ENCODE measurements at places on chromosomes 16 and 17.

DNA sequence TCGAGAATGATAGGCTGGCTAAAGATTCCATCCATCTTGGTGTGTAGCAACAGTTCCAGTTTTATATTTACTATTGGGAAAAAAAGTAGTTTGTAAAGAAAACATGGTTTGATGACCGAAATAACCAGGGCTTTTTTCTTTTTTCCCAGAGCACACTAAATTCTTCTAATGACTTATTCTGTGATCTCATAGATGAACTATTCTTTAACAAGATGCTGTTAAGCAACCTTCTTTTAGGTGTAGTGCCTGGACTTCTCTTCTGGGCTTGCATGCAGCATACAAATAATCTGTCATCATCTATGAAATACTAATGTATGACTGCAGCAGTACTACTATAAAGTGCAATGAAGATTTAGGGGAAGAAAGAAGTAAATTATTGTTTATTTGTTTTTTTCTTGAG lies 11.0 kb upstream of the CAPNS2 start:
- no peak for DNase-seq

DNA sequence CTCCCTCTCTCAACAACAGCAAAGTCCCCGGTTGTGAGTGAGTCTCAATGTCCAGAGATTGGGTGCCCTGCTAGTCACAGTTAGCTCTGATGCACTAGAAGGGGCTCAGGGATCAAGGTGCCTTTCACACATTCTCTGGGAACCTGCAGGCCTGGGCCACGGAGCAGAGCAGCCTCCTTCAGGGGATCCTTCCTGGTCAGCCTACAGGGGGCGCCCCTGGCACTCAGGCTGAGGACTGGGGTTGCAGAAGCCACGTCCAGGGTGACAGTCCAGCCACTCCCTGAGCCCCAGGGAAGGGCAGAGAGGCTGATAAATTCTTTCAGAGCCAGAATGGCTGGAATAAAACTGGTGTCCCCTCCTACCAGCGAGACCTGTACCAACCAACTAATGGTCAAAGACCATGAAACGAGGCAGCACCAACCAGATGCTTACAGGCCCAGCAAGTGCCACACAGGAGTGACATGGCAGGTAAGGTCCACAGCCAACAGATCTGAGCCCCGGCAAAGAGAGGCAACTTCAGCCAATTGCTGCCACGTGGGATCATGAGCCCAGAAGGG lies 43.5 kb downstream of the ST3GAL2 start:
- peak; percentile 79 for DNase-seq

GRCh38 chr17:44384823-44385286 lies 4.6 kb downstream of the ITGA2B start:
- DNase-seq = no peak

DNA sequence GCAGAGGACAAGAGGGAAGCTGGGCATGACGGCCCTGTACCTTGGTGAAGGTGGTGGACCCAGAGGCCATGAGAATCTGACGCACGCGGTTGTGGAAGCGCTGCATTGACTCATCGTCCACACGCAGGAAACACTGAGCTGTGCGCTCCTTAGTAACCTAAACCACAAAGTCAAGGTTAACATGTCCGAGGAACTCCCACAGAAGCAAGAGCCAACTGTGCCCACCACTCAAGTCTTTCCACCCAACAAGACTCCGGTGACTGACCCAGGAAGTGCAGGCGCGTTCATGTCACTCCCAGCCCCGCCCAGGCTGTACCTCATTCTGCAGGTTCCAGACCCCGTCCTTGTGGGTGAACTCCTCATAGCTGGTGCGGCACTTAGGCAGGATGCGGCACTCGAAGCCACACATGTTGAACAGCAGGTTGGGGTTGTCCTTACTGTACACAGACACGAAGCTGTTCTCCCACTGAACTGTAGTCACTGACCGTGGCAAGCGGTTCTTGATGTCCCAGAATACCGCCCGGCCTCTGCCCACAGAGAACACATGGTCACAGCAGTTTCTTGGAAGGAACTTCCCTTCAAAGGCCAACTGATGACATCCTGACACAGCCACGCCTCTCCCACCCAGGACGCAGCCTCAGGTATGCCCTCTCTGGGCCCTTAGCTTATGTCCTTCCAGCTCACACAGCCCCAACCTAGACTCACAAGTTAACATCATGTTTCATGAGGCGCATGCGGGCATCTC lies 11.5 kb downstream of the PRPF8 start:
- no peak for DNase-seq

GRCh38 chr17:28599311-28600184 lies 723 bp upstream of the SPAG5 start:
- DNase-seq = peak; percentile 94

DNA sequence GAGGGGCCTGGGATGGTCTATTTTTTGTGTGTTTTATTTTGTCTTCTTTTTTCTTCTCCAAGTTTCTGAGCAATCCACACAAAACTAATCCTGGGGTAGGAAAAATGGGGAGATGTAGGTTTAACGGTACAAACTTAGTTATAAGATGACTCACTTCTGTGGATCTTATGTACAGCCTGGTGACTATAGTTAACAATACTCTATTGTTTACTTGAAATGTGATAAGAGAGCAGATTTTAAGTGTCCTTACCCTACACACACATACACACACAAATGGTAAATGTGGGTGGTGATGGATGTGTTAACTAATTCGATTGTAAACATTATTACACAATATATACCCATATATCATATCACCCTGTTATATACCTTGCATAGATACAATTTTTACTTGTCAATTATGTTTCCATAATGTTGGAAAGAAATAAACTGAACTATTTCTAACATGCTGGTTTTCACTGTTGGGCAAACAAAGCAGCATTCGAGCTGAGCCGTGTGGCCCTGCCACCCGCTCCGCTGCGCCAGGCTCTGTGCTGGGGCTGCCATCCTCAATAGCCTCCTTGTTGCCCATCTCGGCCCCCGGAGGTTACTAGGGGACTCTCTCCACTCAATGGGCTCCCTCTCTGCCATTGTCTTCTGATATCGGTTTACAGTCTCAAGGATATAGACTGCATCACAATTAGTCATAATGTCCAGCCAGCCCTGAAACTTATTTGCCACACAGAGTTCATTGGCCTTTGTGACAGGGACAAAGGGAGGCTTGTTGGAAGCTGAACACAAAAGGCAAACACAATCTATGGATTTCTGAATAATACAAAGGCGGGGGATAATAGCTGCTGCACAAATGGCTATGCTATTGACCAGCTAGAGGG lies 380.3 kb upstream of the MAF start:
- no peak for DNase-seq

- peak; percentile 18 for DNase-seq
Observed at GRCh38 chr16:69179328-69180010, 7.5 kb upstream of the SNTB2 start.

DNA sequence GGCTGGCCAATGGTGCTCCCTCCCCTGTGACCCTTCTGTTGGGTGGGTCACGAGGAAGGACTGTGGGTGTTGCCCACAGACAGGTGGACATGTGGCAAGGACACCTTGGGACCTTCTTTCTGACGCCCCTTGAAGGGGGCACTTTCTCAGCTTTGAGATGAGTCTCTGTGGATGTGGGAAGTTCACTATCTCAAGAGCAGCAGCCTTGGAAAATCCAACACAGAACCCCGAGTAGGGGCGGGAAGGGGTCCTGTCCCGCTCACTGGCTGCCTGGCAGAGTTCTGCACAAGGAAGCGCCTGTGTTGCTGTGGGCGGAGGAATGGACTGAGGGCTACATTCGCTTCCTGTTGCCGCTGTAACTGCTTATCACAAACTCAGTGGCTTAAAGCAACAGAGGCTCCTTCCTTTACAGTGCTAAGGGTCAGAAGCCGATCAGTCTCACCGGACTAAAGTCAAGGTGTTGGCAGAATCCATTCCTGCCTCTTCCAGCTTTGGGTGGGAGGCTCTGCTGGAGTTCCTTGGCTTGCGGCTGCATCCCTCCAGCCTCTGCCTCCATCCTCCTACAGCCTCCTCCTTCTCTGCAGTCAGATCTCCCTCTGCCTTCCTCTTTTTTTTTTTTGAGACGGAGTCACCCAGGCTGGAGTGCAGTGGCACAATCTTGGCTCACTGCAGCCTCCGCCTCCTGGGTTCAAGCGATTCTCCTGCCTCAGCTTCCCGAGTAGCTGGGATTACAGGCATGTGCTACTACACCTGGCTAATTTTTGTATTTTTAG lies 305.2 kb downstream of the SEC14L1 start:
- DNase-seq = peak; percentile 78

GRCh38 chr16:57941016-57941664 lies 29.8 kb downstream of the CNGB1 start:
- no peak for DNase-seq

DNA sequence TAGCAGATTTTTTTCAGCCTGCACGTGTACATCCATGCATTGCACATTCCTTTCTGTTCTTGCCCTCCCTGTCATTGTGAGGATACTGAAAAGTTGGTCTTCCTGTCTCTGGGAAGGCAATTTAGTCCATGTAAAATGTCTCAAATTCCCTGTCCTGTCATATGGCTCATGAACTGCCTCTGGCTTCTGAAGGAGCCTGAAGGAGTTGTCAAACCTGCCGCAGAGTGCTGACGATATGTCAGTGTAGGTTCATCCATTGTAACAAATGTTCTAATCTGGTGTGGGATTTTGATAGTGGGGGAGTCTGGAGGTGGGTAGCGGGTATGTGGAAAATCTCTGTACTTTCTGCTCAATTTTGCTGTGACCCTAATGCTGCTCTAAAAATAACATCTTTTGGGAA lies 59.6 kb downstream of the YPEL2 start:
- DNase-seq = no peak

DNA sequence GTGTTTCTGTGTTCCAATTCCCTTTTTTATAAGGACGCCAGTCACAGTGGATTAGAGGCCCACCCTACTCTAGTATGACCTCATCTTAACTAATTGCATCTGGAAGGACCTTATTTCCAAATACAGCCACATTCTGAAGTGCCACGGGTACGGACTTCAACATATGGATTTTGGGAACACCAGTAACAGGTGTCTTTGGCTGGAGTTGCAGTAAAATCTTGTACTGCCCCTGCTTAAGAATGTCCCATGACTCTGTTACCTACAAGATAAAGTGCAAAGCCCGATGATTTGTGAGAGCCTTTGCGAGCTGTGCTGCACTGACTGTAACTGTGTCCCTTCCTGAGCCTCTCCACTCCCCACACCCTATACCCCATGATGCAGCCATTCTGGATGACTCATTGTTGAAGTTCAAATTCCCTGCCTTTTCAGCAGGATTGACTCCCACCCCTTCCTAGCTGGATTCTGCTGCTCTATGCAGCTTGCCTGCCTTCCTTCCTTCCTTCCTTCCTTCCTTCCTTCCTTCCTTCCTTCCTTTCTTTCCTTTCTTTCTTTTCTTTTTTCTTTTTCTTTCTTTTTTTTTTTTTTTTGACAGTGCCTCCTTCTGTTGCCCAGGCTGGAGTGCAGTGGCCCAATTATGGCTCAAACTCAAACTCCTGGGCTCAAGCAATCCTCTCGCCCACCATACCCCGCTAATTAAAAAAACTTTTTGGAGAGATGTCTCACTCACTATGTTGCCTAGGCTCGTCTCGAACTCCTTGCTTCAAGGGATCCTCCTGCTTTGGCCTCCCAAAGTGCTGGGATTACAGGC lies 2.1 kb downstream of the HCRT start:
- DNase-seq = no peak

DNA sequence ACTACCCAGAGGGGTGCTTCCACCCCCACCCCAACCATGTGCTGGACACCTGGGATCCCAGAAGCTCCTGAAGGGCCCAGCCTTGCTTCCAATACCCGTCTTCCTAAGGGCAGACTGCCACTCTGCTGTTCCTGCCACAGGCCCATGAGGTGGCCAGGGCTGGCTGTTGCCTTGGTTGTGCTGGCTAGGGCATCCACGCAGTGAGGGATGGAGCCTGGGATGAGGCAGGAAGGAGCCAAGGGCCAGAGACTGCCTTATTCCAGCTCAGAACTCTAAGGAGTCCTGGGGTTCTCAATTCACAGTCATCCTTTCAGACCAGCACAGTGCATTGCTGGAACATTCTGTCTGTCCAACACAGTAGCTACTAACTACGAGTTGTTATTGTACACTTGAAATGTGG lies 37.8 kb downstream of the BCO1 start:
- no peak for DNase-seq

Data from OCI-M1 (cell line).